ENCODE measurements at places on chromosomes 6 and 20. TPM values are rescaled to one million over a fixed set of nuclear protein-coding genes. Genes with fewer than 3 reads are reported as not detected.

SYCP2L gene
- total RNA-seq = 0.69 TPM

BPIFB6 gene
- not detected for total RNA-seq

TAGAP gene
- not detected for total RNA-seq

MYT1 gene
- total RNA-seq = under 0.01 TPM

LY6G6C gene
- not detected for total RNA-seq

TTLL9 gene
- not detected for total RNA-seq

SPEF1 gene
- not detected for total RNA-seq

NRN1 gene
- total RNA-seq = not detected

PRL gene
- total RNA-seq = not detected

FAM83D gene
- total RNA-seq = 8.4 TPM

ACTL10 gene
- 2.9 TPM for total RNA-seq

CCN5 gene
- total RNA-seq = 1.1 TPM

All from melanocyte of skin (primary cell).